ENCODE measurements at places on chromosomes 5 and 9.

DNA sequence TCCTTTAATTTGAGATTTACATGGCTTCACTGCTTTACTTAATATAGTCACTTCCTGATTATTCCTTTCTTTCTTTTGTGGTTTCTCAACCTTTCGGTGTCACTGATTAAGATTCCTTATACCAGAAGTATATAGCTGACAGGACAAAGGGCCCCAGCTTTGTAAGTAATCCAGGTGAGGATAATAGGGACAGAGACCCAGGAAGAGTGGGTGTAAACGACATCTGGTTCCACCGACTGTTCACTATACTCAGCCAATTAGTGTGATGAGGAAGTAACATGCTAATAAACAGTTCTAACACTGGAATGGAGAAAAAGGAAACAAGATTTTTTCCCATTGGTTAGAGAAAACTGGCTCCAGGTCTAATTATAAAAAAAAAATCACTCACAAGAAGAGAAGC lies 286.3 kb upstream of the EFNA5 start:
- DNase-seq, result no peak

DNA sequence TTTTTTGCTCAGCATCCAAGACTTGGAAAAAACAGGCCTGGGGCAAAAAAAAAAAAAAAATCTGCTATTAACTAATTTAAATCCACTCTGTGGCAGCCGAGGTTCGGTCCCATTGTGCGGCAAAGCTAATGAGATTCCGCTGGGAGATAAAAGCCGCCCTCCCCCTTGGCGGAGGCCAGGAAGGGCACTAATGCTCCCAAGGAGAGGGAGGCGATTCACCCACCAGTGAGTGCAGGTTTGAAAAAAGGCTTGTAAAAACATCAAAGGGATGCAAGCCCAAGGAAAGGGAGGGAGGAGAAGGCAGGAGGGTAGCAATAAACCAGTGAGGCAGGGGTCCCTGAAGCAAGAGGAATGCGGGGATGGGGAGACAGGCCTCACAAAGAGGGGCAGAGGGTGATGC lies 129.5 kb upstream of the RAPGEF1 start:
- DNase-seq, result peak; percentile 66

GRCh38 chr9:35994959-35995358 lies 37.0 kb upstream of the OR2S2 start:
- DNase-seq, result no peak

GRCh38 chr5:168479166-168479565 lies 7.1 kb upstream of the RARS1 start:
- no peak for DNase-seq

DNA sequence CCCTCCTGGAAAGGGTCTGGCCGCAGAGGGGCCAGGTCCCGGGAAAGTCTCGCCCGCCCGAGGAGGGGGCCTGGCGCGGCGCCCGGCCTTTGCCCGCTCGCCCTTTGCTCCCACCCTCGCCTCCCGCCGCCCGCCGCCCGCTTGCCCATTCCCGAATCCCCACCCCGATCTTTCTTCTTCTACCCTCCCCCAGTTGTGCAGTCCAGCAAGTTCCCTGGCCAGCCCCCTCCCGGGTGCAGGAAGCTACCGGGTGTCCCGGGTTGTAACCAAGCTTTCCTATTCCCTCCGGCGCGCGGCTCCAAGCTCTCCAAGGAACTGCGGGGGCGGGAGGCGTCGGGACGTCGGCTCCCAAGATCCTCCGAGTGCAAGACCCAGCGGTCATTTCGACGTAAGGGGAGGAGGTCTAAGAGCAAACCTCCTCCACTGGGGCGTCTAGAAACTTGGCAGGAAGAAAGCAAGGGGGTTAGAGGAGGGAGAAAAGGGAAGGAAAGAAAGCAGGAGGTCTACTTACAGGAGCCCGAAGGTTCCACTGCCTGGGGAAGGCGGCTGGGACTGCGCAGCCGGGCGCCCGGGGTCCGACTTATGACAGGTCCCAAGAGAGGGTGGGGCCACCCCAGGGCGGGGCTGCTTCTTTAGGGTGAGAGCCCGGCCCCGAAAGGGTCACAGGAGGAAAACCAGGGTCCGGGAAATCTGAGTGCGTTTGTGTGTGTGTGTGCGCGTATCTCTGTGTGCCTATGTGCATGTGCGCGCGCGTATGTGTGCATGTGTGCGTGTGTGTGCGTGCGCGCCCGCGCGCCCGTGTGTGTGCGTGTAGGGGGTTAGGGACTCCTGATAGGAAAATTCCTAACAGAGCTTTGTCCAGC lies at the start of gene PTGR1:
TSS of gene PTGR1 (minus strand) at position 556 of the 863 bp plus-strand sequence. CDS start 2,225 bp downstream, outside the sequence.
- peak; percentile 77 for DNase-seq

GRCh38 chr9:28868228-28868990 lies 1295.1 kb upstream of the C9orf72 start:
- DNase-seq, result no peak

GRCh38 chr5:65078331-65078730 lies 309.6 kb downstream of the CWC27 start:
- no peak for DNase-seq

DNA sequence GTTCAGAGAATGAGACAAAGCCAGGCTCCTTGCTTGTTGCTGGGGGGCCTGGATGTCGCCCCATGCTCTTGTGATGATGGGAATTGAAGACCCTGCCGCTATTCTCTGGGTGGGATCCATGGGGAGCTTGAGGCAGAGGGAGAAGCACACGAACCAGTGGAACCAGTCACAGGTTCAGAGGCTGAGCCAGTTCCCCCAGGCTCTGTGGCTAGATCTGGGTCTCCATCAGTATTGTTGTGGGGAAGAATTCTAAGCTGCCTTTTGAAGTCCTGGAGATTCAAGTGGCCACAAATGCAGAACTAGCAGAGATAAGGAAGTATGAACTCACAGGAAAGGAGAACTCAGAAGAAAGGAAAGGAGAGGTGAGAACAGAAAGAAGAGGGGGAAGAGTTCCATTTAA lies 219.4 kb downstream of the MSX2 start:
- DNase-seq, result no peak

DNA sequence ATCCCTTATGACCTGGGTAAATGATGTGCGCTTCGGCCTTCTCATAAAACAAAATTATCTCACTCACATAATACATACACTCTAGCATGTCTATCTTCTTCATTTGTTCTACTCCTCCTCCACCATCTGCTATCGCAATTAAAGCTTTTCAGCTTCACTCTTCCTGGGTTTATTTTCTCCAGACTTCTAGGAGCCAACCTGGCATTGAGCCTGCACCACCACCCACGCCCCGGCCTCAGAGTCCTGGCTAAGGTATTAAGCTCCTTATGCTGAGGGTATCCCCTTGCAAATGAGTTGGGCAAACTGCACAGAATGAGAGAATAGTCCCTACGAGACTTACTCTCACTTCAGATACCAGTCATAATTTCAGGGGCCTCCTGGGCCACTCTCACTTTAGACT lies 236.1 kb upstream of the CDH12 start:
- DNase-seq, result no peak

DNA sequence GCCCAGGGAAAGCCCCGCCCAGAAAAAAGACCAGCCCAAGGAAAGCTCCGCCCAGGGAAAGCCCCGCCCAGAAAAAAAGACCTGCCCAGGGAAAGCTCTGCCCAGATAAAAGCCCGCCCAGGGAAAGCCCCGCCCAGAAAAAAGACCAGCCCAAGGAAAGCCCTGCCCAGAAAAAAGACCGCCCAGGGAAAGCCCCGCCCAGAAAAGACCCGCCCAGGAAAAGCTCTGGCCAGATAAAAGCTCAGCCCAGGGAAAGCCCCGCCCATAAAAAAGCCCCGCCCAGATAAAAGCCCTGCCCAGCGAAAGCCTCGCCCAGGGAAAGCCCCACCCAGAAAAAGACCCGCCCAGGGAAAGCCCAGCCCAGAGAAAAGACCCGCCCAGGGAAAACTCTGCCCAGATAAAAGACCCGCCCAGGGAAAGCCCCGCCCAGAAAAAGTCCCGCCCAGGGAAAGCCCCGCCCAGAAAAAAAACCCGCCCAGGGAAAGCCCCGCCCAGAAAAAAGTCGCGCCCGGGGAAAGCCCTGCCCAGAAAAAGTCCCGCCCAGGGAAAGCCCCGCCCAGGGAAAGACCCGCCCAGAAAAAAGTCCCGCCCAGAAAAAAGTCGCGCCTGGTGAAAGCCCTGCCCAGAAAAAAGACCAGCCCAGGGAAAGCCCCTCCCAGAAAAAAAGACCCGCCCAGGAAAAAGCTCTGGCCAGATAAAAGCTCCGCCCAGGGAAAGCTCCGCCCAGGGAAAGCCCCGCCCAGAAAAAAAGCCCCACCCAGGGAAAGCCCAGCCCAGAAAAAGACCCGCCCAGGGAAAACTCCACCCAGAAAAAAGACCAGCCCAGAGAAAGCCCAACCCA lies 11.9 kb downstream of the GRIN1 start:
- DNase-seq, result peak; percentile 76

DNA sequence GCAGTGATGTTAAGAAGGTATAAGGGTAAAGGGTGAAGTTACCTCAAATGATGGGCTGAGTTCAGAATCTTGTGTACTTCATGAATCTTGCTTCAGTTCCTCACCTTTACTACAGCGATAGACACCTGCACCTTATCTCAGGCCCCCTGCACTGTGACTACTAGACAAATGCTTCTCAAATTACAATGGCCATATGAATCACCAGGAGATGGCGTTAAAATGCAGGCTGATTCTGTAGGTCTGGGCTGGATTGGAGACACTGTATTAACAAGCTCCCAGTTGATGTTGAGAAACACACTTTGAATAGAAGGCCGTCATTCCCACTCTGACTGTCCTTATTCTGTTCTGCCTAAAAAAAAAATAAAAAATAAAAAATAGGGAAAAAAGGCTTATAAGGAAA lies 29.8 kb downstream of the TARS1 start:
- no peak for DNase-seq

DNA sequence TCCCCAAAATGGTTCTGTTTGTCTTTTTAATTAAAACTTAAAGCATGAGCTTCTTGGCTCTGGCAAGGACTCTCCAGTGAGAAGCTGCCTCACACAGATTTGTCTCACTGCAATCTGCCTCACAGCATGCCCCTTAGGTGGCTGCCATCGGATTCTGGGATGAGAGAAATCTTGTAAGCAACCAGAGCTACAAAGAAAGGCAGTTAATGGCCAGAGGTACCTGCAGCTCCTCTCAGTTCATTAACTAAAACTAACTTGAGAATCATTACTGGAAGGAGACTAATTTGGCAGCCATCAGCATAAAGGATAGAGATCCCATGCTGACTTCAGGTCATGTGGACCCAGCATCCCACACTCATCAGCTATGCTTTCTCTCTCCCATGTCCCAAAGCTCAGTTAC lies 220.6 kb upstream of the DMAC1 start:
- no peak for DNase-seq

DNA sequence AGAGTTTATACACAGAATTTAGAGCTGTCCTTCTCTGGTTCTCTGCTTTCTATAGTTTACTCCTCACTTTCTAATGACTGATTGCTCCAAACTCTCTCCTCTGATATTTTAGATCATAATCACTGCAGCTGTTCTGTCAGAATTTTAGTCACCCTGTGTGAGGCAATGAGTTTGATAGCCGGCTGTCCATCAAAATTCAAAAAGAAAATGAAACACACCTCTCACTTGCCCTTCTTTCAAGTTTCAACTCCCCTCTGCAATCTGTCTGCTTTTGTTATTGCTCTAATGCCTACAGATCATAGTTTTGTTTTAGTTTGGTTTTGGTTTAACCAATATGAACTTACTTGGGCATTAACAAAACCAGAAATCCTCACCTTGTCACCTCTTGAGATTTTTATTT lies 23.3 kb upstream of the ABLIM3 start:
- DNase-seq, result no peak

GRCh38 chr5:156824241-156824640 lies 25.9 kb upstream of the PPP1R2B start:
- no peak for DNase-seq

GRCh38 chr5:97134634-97135033 lies 7.8 kb downstream of the LIX1 start:
- peak; percentile 54 for DNase-seq

- no peak for DNase-seq
These were observed 84.0 kb downstream of the CMYA5 start for GRCh38 chr5:79773612-79774011.

- no peak for DNase-seq
These were observed 232.5 kb downstream of the ARHGAP26 start for GRCh38 chr5:143002459-143003327.

GRCh38 chr5:75265731-75266130 lies 29.1 kb upstream of the ANKRD31 start:
- DNase-seq, result no peak

GRCh38 chr5:149355688-149356087 lies 2.2 kb upstream of the PCYOX1L start:
- DNase-seq, result no peak

- no peak for DNase-seq
These were observed 118.7 kb upstream of the CCDC112 start for GRCh38 chr5:115415143-115415491.

DNA sequence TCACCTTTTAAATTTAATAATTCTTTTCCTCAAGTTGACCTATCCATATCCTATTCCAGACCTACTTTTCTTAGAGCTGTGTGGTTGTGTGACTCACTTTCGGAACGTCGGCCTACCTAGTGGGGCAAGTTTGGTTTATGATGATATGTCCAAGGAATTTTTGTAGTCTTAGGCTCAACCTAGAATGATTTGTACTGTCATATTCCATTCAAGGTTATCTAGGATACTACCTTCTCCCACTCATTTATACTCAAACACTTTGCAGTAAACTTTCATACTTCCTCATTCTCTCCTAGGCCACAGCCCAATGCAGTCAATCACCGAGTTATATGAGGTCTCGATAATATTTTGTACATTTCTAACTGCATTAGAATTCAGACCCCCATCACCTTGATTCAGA lies 61.9 kb downstream of the PIK3R1 start:
- DNase-seq, result no peak

DNA sequence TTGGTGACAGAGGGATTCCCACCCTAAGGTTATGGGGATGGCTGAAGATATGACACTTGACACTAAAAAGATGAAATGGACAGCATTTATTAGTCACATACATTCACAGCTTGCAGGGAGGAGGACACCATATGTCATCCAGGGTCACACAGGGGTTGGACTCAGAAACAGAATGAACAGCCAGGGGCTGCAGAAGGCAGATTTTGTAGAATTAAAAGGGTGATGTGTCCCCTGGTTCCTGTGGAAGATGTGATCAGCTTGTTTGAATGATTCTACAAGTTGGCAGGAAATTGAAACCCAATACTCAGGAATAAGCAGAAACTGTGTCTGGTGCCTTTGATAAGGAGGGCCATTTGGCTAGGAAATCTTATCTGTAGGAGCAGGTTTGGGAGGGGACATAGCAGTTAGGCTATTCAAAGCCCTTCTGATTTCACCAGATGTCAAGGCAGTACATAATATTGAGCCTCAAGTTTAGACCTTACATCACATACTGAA lies 102.3 kb upstream of the GRIN3A start:
- DNase-seq, result no peak

DNA sequence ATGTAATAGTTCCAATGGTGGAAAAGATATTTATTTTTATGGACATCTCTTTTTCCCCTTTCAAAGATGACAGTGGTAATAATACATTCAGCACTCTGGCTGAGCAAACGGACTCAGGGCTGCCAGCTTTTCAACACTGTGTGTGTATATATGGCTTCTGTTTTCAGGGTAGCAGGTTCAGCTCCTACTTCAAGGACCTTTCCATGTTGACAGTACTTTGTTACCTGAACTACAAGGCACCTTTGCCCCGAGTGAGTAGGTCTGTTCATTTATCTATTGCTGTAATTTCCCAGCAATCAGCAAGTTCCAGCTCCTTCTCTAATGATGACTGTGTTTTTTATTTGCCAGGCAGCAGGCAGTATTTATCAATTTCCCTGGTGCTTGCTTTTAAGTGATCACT lies 387.4 kb upstream of the KIF2A start:
- no peak for DNase-seq
